ENCODE measurements at places on chromosomes 13 and 19.

DNA sequence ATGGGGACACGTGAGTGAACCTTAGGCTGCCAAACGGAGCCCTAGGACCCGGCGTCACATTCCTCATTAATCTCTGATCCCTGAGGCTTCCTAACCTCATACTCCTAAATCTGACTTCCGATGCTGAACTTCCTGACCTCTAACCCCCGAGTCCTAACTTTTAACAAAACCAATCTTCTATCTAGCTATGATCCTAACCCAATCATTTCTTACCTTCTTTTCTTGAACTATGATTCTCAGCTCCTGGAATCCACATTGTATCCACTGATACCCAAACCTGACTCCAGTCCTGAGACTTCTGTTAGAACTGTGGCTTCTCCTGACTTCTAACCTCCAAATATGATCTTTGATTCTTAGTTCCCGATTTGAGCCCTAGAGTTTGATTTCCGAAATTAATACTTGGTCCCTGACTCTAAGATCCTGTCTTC is 447 bp downstream of the NFKBIB start:
- DNase-seq, result peak; percentile 65

GRCh38 chr19:2034729-2035589 is 16.1 kb downstream of the MKNK2 start:
- DNase-seq, result peak; percentile 31

- DNase-seq, result no peak
Observed at GRCh38 chr19:3110126-3110825, 16.1 kb downstream of the GNA11 start.

DNA sequence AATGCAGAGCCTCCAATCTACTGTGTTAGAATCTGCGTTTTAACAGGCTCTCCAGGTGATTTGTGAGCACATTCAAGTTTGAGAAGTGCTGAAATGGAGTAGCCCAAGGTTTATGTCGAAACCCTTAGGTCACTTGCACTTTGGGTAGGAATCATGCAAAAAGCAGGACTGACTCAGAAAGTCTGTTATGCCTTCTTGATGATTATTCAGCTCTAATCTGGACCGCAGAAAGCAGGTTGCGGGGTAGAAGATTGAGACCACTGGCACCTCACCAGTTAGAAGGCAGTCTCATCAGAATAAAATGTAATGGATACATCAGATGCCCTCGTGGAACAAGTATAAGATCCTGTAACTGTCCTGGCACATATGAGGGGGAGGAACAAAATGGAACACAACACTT is 326.3 kb downstream of the DCLK1 start:
- peak; percentile 17 for DNase-seq

GRCh38 chr19:34779652-34780051 is 6.6 kb upstream of the ZNF599 start:
- DNase-seq, result no peak

DNA sequence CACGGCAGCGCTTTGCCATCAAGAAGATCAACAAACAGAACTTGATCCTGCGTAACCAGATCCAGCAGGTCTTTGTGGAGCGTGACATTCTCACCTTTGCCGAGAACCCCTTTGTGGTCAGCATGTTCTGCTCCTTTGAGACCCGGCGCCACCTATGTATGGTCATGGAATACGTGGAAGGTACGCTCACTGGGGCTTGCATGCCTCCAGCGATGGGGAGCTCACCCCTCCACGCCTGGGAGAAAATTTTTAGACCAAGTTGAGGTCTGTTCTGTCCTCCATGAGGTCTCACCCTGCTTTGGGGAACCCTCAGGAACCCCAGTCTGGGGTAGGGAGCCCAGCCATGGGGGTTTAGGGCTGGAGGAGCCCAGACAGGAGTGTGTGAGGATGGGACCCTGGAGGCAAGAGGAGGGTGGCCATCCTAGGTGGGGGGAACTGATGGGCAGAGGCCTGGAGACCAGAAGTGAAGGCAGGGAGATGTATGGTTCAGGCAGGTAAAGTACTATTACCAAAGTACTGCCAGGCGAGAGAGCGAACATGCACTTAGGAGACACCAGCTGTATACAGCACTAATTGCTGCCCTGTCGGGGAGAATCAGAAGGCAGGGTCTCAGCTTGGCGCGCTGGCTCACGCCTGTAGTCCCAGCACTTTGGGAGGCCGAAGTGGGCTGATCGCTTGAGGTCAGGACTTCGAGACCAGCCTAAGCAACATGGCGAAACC is 22.3 kb upstream of the PIK3R2 start:
- no peak for DNase-seq

DNA sequence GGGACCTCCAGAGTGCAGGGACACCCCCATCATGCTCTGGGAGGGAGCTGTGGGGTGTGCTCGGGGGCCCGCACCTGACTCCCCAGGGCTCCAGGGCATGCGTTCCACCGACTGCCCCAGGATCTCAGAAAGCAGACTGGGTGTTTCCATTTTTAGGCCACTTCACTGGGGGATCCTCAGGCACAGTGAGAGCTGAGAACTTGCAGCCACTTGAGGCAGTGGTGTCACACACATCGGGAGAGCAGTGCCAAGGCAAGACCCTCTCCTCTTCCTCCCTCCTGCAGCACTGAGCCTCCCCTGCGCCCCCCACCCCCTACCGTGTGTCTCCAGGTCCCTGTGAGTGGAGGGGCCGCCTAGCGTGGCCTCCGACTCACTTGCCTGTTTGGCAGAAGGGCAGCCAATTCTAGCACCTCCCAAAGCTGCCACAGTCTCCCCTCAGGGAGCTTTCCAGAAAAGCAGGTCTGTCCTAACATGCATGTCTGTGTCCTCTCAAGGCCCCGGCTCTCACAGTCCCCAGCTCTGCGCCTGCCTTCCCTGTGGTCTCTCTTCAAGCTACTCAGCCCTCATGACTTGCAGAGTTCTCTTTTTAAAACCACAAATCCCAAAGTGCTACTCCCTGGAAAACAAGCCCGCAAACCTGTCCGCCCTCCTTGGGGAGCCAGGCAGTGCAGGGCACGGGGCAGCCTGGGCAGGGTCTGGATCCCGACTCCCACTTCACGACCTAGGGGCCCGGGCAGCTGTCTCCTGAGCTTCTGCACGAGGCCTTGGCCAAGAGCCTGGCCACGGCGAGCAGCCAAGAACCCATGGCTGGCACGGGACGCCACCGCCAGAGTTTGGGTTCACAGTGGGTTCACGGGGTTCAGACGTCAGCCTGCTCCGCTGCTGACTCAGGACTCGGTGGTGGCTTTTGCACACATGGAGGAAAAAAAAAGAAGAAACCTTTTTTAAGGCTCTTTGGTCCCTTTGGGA is 94.1 kb downstream of the STK24 start:
- DNase-seq, result no peak

DNA sequence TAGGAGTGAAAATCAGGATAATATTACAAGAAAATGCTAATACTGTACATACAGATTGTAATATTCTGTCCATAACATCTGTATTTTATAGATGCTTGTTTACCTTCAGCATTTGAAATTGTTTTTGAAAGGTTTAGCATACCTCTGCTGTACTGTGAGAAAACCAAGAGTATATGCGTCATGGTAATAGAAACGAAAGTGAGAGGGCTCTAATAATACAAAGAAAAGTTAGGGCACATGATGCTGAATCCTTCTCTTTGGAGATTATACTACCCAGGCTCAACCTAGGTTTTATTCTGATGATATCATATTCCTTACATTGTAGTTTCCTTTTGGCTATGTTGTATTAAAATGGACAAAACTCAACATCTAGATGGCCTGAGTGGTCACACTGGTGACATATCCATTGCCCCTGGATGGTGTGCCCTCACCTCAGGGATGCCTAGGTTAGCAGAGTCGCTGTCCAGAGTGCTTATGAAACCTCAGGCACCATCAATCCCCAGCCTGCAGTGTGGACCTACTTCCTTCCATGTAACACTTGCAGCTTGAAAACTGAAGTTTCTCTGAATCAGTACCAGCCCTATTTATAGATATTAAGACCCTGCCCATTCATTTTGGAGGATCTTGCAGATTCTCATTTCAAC is 253.7 kb downstream of the KCTD12 start:
- DNase-seq, result no peak

- DNase-seq, result no peak
Observed at GRCh38 chr19:55697698-55698097, 22.7 kb downstream of the EPN1 start.

DNA sequence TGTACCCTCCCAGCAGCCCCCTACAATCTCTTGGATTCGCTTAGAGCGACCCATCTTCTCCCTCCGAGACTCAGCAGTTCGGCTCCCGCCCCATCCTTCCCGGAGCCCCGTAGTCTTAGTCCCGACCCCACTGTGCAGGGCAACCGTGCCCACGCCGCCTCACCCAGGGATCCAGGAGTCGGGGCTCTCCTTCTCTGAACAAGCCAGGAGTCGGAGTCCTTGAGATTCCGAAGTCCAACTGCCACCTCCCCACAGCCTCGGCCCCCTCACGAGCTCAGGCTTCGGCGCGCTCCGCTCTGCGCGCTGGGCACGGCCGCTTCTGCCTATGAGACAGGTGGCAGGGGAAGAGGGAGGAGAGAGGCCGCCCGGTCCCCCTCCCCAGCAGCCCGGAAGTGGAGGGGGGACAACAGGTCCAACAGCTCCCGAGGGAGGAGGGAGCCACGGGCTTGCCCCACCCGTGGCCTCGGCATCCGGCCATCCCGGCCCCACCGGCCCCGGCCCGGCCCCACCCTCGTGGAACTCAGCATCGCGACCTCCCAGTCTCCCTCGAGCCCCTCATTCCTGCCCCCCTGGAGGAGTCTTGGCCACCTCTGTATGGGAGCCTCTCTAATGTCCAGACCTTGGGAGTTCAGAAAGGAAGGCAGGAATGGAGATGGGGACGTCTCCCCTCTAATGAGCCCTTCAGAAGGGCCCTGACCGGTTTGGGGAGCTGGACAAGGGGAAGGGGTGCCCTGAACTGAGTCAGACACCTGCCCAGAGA is at the start of gene PHLDB3:
PHLDB3 (minus strand) TSS at position 321 of the 760 bp plus-strand sequence. CDS start 628 bp downstream, outside the sequence.
- DNase-seq, result no peak

DNA sequence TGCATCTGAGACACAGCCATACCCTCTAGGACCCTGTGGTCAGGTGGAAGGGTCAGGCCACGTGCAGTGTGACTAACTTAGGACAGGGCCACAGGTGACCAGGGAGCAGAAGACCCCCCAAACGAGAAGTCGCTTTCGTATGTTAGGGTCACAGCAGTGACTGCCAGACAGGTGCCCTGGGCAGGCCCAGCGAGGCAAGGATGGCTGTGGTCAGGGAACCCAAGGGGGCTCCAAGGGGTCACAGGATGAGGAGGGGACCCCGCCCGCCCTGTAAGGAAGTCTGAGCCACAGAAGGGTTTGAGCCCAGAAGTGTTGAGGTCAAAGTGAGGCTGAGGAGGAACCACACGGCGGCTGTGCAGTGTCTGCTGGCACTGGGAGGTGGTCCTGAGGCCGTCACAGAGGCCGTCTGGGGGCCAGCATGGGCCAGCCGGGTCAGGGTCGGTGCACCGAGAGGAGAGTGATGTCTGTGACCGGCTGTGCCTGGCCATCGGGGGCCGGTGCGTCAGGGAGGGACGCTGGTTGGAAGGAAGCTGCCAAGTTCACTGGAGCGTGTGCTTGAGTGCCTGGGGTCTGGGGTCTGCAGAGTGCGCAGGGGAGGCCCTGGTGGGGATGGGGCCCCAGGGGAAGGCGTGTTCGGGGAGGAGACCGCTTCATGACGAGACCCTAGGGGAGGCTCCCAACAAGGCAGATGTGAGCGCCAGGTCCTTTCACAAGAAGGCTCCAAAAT is 24.8 kb upstream of the TMEM255B start:
- no peak for DNase-seq

- DNase-seq, result peak; percentile 23
Observed at GRCh38 chr19:19280561-19280960, 7.5 kb upstream of the TM6SF2 start.

DNA sequence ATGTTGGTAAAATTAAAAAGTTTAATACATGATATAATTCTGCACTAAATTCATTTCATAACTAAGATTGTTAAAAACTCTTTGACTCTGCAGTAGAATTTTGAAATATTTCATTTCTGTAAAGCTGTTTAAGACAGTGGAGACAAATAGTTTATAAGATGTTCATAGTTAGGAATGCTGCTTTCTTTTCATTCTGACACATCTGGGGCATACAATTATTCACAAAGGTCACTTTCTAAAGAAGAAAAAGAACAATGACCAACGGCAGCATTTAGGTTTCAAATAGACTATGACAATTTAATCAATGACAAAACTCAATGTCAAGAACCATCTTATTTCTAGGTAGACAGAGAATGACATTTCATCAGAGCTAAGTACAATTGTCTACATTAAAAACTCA is 1422.1 kb downstream of the PCDH9 start:
- peak; percentile 38 for DNase-seq

DNA sequence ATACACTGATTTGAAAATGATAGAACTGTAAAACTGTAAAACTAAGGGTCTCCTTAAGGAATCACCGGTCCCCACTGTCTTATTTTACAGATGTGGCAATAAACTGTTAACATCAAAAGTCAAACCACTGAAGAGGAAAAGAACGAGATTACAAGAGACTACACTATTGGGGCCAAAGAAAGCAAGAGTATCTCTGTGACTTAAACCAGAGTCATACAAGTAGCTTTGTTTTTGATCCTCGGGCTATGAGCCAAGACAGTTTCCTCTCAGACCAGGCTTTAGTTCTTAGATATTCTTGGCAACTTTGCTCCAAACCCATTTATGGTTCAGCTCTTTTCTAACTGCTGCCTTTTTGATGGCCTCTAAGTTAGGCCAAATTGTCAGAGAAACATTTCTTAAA is 113.8 kb downstream of the TBC1D4 start:
- peak; percentile 99 for DNase-seq

- no peak for DNase-seq
Observed at GRCh38 chr13:74043237-74043636, 91.0 kb downstream of the KLF12 start.

DNA sequence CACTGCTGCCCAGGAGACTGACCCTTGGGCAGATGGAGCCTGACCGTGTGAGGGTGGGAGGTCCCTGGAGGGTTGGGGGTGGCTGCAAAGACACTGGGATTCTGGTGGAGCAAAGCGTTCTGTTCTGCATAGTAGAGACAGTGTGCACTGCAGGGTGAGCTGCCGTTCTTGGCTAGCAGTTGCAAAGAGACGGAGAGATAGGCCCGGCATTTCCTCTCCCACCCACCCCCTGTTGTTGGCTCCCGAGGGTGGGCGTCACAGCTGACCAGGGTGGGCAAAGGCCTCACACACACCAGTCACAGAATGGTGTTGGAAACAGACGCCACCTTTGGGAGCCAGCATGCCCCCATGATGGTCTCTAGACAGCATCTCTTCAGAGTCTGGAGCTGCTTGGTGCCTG is 11.4 kb downstream of the TMEM255B start:
- DNase-seq, result no peak

DNA sequence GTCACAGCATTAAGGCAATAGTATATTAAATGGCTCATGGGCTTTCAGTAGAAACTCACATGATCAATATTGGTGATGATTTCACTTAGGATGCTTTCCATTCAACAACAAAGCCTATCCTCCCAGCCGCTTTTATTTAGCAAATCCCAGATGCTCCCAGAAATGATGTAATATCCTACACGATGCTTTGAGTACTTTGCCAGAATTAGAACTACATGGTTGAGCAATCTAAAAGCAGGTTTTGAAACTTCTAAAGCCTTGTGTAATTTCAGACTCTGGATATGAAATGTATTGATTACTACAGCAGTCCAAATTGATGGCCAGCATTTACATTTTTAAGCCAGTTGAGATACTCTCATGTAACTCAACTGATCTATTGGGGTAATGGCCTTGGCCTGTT is 13.6 kb downstream of the DLEU7 start:
- DNase-seq, result peak; percentile 69

- peak; percentile 74 for DNase-seq
Observed at GRCh38 chr19:12847159-12848139, 9.1 kb downstream of the MAST1 start.

Measured in fibroblast of the aortic adventitia (primary cell).